NCI-H2171 treated with DMSO at 0.1 percent for 48 hours (cell line): ENCODE measurements at places on chromosomes 5 and 9.

- no peak for DNase-seq
Measured at GRCh38 chr5:1209896-1210776, 8.7 kb downstream of the SLC6A19 start.

DNA sequence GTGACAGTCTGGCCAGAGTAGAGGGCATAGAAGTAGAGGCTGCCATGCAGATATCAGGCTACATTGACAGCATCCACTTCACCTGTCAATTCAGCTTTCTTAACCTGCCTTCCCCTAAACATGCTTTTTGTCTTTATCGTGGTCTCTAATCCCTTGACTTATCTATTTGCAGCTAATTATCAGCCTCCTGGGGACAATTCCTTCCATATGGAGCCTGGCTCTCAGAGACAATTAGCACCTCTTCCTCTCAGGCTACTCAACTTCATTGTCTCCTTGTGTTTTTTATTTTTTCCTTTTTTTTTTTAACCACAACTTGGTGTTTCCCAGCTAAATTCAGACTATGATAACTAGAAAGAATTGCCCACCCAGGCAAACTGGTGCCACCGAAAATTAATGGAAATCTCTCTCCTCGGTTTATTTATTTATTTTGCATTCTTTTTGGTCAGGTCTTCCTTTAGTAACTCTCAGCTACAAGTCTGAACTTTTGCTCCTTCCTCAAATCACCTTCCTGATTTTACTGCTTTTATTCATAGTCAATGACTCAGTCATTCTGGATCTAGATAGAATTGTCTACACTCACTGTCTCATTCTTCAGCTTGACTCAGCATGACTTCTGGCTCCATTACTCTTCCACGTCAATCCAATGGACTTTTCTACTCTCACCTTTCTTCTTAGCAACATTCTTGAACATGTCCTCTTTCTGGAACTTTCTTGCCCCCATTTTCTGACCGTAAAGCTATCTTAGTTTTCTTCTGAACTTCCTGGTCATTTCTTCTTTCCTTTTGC lies 63.0 kb upstream of the BASP1 start:
- DNase-seq: no peak

DNA sequence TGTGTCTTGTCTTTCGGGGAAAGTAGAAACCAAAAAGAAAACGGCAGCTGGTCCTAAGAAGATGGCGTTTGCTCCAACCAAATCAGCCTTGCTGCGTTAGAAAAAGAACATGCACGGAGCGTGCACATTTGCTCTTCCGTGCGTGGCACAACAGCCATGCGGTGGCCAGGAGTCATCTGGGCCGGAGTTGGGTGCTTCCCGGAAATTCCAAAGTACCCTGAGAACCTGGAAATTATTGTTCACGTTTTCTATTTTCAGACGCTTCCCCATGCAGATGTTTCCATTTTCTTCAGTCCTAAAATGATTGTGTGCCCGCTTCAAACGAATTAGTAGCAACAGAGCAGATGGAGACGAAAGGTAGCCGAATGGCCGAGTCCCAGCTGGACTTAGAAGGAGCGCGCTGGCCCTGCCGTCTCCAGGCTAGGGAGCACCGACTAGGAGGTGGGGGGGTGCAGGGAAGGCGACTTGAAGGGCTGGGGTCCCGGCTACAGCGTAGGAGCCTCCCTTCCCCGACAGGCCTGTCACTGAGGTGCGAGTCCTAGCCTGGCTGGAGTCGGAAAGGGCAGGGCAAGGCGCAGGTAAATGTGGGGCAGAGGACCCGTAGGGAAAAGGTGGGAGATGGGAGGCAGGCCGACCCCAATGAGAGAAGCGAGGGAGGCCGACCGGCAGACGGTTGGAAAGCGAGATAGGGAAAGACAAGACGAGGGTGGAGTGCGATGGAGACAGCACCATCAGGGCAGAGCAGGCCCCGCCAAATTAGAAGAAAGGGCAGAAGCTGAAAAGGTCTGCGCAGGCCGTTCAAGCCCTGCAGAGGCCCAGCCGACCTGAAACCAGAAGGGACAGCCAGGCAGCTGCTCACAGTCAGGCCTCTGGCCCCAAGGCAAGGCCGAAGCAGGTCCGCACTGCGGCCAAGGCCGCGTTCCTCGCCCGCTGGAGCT lies 1.4 kb downstream of the BARX1 start:
- DNase-seq: no peak

DNA sequence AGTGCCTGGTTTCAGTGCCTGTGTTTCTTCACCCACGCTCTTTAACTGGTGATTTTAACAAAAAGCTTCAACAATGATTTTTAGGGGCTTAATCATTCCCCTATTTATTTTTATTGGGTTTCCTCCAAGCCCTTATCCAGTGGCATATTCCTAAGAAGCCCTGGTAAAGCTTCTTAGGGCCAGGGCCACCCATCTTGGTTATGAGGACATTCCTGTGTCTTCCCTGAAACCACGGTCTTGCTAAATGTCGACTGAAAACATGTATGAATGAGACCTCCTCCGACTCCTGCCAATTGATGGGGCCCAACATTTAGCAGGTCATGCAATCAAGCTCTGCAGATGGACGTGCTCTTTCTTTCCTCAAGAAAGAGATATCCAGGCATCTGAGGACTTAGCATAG lies 13.7 kb upstream of the CARTPT start:
- DNase-seq: no peak

- no peak for DNase-seq
Measured at GRCh38 chr9:136792321-136793085, 1.4 kb downstream of the TMEM141 start.

- peak; percentile 9 for DNase-seq
Measured at GRCh38 chr5:157718519-157718918, 12.7 kb upstream of the THG1L start.

GRCh38 chr5:130963798-130964197 lies 201.3 kb downstream of the HINT1 start:
- DNase-seq: no peak

DNA sequence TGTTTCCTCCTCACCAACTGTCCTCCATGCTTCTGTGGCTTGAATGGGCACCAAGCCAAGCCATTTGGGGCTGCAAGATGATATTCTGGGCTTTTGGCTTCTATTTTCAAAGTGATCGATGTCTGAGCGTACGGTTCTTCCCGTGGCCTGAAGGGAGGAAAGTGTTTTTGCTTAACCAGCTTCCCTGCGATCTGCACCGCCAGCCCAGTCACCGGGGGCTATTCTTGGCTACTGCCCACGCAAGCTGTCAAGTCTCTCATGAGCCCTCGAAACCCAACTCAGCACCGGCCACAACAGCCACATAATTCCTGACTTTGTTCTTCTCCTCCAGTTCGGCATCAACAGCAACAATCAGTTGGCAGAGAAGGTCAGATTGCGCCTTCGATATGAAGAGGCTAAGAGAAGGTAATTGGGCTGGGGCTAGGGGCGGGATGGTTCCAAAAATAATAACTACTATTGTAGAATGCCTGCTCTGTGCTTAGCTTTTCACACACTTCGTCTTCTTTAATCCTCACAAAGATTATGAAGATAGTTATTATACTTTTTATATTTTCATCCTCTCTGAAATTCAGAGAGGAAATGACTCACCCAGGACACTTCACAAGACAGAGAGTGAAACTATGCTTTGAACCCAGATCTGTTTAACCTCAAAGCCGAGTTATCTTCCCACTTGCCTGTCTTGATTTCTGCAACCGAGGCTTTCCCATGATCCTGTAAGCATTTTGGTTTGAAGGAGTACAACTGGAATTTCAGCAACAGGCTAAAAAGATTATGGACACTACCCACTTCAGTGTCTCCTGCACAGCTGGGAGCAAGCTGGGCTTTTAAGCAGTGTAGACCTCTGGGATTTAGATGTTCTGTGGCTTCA lies 76.4 kb upstream of the RARS1 start:
- no peak for DNase-seq

- no peak for DNase-seq
Measured at GRCh38 chr5:145479271-145479670, 355.9 kb downstream of the PRELID2 start.

DNA sequence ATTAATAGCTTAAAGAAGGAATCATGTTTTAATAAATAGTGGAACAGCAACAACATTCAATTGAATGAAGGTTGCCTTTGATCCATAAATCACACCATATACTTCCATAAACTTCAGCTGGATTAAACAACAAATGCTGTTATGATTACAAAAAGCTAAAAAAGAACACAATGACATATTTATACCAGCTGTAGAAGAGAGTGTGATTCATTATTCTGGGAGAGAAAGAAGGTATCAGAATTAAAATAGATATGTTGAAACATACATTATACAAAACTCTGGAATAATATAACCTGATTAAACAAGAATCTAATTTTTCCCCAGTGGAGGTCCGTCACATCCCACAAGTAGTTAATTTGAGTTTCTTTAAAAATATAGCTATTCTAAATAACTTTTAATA lies 7.5 kb upstream of the RECK start:
- DNase-seq: no peak

GRCh38 chr5:54753034-54753433 lies 232.4 kb downstream of the ESM1 start:
- DNase-seq: no peak

- DNase-seq: no peak
Measured at GRCh38 chr5:80159133-80159815, 96.6 kb downstream of the SERINC5 start.

DNA sequence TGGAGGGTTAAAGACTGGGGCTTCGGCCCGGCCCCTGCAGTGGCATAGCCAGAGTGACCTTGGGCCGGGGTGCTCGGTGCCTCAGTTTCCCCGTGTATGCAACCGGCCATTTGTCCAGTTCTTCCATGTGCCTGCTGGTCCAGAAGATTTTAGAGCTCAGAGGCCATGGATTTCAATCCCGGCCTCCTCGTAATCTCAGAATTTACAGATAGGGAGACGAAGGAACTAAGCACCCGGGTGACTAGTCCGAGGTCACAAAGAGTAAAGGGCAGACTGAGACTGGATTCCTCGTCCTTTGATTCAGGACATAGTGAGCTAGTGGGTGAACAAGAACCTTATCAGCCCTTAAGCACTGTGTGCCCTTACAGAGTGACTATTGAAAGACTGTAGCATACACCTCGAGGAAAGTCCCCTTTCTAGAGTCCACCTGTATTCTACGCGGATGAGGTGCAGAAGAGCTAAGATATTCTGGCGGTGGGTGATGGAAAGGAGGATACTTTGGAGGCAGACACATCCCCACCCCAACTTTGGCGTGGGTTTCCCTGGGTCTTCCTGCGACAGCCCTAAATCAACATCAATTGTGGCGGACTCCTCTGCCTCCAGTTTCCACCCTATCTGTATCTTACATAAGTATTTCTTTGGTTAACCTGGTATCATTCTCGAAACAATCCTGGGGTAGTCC lies 597 bp downstream of the SLC31A1 start:
- DNase-seq: no peak

DNA sequence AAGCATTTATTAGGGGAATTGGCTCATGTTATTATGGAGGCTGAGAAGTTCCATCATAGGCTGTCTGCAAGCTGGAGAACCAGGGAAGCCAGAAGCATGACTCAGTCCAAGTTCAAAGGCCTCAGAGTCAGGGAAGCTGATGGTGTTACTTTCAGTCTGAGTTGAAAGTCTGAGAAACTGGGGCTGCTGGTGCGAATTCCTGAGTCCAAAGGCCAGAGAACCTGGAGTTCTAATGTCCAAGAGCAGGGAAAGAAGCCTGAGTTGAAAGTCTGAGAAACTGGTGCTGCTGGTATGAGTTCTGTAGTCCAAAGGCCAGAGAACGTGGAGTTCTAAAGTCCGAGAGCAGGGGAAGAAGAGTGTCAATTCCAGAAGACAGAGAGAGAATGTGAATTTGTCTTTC lies 641.1 kb downstream of the ISL1 start:
- no peak for DNase-seq

DNA sequence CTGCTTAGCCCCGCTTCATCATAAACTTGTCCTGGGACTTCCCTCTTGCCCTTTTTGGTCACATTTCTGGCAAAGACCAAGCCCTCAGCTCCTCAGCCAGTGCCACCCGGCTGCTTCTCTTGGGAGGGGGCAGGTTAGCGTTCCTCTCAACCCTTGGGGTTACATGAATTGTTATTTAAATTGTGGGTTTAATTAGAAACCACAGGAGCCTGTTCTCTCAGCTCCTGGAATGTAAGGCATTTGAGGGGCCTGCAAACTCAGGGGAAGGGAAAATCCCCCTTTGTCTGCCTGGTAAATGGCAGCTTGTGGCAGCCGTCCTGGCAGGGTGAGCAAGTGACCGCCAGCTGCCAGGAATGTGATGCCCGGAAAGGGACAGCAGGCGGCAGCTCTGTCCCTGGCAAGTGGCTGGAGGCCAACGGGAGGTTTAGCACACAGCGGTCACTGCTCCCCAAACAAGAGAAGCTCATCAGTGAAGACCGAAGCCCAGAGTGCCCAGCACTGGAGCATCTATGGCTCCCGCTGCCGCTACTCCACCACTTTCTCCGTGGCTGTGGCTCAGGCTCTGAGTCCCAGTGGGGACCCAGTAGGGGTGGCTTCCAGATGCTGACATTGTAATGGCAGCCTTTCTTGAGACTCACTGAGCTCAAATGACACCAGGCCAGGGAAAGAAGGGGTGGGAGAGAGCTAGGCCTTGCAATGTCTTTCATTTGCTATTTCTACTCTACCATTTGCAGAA lies 51.7 kb downstream of the SHB start:
- no peak for DNase-seq

- no peak for DNase-seq
Measured at GRCh38 chr9:77779010-77779409, 130.9 kb upstream of the GNA14 start.

DNA sequence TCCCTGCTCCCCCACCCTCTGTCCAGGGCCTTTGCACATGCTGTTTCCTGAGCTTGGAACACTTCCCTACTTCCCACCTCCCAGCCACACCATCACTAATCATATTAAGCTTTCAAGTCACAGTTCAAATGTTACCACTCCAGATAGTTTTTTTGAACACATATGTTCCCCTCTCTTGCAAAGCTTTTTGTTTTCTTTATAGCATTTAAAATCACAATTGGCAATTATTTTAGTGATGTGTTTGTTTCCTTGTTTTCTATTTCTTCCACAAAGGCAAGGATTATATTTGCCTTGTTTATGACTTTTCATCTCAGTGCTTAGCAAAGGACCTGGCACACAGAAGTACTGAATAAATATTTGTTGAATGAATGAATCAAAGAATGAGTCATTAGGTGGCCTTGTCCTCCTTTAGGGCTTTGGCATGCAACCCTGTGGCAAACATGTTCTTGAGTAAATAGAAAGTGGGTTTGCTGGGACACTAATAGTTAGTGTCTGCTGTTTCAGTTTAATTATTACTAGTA lies 386.8 kb downstream of the FGF10 start:
- DNase-seq: no peak

DNA sequence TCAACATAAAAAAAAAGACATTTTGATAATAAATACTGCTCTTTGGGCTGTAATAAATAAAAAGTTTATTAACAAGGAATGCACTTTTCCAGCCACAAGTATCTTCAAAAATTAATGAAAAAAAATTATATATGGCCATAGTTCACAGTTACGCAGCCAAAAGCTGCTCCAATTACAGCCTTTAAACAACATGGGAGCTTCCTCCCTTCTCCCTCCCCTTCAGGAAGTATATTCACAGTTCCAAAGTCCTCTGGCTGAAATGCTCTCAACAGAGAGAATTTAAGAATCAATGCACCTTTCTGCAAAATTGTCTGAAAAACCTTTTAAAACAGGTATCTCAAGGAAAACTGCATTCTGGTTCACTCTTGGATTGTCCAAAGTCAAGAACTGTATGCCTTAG lies 5.9 kb downstream of the PLK2 start:
- no peak for DNase-seq
